ENCODE measurements at places on chromosomes 7 and 10.

DNA sequence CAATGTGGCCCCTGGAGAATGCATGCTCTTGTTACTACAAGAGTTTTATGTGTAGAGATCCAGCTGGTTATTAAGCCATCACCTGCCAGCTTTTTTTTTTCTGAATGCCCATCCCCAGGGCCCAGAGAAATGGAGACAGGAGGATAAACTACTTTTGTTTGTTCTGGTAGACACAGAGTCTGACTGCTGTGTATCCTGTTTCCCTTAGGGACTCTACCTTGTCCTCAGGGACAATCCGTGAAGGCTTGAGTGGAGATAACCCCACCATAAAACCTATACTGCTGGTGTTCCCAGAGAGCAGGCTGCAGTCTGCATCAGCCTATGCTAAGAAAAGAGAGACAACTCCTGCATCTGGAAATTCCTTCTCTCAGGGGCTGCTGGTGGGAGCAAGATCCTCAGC, at the start of gene OR2A5:
Gene OR2A5, plus strand, starts transcription at position 301 of the 400 bp plus-strand sequence. CDS start 1,454 bp downstream, outside the sequence.
- ATAC-seq, result no peak

GRCh38 chr10:61470740-61471139, 17.6 kb upstream of the TMEM26 start:
- no peak for ATAC-seq

GRCh38 chr7:154672659-154673415, 330.1 kb downstream of the PAXIP1 start:
- ATAC-seq, result no peak

- ATAC-seq, result no peak
Measured at GRCh38 chr7:28178599-28178998, 2.0 kb downstream of the JAZF1 start.

DNA sequence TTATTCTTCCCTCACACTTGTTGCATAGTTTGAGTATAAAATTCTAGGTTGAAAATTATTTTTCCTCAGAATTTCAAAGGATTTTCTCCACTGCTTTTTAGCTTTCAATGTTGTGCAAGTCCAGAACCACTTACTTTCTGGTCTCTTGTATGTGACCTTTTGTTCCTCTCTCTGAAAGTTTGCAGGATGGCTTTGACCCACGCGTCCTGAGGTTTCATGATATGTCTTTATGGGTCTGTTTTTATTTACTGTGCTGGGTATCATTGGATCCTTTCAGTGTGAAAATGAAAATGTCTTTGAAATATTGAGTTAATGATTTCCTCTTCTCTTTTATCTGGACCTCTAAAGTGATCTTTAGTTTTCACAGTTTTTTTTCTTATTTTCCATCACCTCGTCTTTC, 38.5 kb downstream of the C1GALT1 start:
- ATAC-seq, result no peak

GRCh38 chr7:17741426-17741825, 198.9 kb downstream of the SNX13 start:
- ATAC-seq, result peak; percentile 12

GRCh38 chr7:12458520-12459131, 55.0 kb upstream of the VWDE start:
- ATAC-seq, result no peak

DNA sequence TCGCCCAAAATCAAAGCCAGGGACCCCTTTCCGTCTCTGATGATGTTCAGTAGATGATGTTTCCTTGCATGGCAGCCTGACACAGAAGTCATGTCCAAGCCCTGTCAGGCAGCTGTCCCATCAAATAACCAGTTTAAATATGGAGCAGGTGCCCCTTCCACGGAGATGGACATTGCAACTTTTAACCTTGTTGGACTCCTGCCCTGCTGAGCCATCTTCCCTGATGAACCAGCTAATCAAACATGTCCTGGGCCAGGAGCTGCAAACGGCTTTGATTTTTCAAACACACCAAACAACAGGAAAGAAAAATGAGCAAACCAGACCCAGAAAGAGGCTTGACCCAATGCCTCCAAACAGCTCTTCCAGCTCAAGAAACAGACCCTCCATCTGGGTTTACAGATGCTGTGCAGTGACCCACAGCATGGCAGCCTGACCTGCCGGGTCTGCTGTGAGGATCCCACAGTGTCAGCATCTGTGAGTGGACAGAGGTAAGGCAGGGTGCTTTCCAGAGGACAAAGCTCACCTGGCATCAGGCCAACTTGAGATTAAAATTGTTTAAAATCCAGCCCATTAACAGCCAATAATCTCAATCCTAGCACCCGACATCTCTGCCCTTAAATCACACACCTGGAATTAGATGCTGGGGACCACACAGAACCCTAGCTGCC, 372.6 kb downstream of the GRID1 start:
- ATAC-seq, result no peak

GRCh38 chr10:97571622-97572021, 957 bp upstream of the ANKRD2 start:
- ATAC-seq, result no peak

GRCh38 chr7:47303014-47303694, 278.8 kb downstream of the TNS3 start:
- ATAC-seq, result no peak

- ATAC-seq, result no peak
Measured at GRCh38 chr7:122686360-122686878, 12.5 kb downstream of the RNF133 start.

DNA sequence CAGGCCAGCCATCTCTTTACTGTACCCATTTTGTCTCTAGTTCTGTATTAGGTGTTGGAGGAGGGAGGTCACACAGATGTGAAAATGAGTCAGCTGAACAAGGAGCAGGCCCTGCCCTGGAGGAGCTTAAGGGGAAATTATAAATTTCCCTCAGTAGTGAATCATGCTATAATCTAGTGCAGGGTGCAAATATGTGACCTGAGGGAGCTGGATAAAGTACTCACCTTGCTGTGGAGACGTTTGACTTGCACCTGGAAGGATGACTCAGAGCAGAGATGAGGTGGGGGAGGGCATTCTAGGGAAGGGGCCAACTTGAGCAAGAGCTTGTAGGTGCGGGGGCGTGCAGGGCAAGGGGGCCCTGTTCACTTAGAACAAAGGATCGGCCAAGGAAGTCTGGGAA, 610.6 kb downstream of the SDK1 start:
- ATAC-seq, result no peak

- ATAC-seq, result no peak
Measured at GRCh38 chr7:30836991-30837390, 65.8 kb downstream of the MINDY4 start.

GRCh38 chr7:116799916-116800315, 62.5 kb upstream of the CAPZA2 start:
- no peak for ATAC-seq

DNA sequence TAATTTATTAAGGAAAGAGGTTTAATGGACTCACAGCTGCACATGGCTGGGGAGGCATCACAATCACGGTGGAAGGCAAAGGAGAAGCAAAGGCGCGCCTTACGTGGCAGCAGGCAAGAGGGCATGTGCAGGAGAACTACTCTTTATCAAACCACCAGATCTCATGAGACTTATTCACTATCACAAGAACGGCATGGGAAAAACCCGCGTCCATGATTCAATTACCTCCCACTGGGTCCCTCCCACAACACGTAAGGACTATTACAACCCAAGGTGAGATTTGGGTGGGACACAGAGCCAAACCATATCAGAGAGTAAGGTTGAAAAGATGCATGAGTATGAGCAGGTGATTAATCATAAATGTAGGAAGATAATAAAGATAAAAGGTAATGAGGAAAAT, 3.2 kb upstream of the JCAD start:
- ATAC-seq, result no peak

DNA sequence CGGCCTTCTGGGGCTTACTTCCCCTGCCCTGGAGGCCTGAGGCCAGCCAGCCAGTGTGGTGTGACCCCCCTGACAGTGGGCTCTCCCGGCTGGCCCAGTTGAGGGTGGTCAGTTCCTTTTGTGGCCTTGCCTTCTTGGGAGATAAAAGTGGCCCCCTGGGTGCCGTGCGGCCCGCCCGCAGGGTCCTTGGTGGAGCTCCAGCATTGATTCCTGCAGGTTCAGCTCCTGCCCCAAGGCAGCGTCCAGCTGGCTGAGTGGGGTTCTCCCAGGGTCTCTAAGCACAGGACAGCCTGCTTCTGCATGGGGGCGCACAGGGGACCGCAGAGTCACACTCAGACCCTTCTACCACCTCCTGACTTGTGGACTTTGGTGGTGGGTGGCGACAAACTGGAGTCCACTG, 62.1 kb downstream of the CUX1 start:
- ATAC-seq, result no peak

DNA sequence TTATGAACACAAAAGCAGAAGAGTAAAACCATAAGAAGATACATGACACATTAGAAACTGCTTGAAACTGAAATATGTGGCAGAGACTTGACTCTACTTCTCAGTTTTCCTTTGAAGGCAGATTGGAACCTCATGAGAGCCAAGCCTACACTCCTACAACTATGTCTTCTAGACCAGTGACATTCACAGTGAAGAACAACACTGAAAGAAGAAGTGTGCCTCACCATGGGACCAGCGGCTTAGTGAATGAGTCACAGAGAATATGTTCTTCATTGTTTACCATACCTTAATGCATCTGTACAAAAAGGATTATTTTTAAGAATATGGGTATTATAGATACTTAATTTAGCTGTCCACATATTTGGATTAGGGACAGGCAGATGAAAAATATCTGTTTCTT, 248.3 kb downstream of the CDC14C start:
- ATAC-seq, result no peak

- ATAC-seq, result no peak
Measured at GRCh38 chr7:16471933-16472332, 6.4 kb upstream of the SOSTDC1 start.

GRCh38 chr10:62231805-62232204, 36.8 kb downstream of the RTKN2 start:
- no peak for ATAC-seq

DNA sequence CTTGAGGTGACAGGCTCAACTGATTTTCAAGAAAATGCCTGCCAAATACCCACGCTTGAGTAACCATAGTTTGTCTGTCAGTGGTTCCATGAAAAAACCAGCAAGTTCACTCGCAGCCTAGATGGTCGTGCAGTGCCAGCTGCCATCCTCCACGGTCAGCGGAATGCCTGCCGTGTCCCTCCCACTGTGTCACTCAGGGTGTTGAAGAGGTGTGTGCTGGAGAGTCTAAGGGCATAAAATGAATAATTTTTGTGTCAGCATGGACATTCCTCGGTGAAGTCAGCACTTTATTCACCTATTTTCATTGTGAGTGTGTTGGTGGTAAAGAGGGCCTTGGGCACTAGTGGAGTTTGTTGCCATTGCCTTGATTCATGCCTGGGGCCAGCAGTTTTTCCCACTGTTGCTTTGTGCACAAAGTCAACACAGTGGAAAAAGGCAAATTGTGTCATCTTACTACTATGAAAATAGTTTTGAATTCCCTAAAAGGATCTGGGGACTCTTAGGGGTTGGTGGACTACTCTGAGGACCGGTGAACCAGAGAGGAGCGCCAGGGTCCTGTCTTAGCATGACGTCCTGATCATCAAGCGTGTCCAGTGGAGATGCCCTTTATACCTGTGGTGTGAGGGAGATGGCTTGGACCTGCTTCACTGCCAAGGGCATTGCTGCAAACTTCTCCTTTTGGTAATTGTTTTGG, 17.6 kb downstream of the MINDY4 start:
- no peak for ATAC-seq

DNA sequence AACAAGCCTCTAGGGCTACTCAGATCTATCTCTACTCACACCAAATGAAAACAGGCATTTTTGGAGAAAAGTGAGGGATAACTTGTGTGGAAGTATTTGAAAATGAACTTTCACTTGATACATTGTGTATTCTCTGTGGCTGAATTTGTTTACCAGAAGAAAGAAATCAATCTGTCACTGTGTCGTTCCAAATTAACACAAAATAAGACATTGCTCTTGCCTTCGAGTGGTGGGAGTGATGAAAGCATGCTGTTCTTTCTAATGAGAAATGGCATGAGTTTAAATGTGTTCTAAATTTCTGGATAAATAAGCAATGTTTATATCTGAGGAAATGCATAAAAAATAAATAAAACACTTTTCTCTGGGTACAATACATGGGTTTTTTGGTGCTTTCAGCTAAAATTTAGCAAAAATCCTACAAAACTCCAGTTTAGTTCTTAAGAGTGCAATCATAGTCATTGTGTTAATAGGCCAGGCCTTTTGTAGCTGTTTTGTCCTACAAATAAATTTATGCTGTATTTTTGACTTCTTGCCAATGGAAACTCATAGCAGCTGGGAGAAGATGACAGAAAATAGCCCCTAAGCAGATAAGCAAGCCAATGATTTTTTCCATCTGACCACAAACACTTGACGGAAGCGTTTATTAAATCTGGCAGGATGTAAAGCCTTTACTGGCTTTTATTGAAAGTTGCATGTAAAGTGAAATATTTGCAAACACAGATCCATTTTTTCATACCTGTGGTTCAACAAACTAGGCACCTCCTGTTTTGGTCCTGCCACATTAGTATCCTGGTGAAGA, 1064.1 kb upstream of the GHITM start:
- no peak for ATAC-seq

DNA sequence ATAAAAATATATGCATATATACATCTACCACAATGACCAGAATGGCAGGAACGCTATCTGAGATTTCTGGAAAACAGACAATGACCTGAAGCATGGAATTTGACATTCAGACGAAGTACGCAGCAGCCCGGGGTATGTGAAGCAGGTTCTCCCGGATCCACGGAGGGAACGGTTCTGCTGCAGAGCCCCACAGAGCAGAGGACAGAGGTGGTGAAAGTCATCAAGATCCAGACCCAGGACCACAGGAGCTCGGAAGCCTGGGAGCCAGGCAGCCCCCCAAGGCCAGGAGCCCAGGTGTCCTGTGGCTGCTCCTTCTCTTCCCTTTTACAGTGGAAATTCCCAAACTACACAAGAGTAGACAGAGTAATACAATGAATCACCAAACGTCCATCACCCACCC, 42.1 kb upstream of the DNAAF5 start:
- no peak for ATAC-seq

DNA sequence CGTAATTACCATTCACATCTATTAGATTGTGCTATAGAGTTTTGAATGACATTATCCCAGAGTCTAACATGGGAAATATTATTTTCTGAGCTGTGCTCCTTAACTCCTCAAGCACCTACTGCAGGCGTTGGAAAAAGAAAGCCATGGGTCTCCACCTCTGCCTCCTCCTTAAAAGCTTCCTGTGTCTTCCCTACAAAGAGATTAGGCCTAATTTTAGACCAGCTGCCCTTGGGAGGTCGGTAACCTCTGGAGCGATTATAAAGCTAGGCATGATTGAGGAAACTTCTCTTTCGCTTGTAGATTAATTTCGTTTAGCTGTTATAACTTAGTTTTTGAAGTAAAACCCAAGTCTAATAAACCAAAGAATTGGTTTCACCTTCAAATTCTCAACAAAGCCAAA, 75.2 kb downstream of the PLXDC2 start:
- ATAC-seq, result no peak

DNA sequence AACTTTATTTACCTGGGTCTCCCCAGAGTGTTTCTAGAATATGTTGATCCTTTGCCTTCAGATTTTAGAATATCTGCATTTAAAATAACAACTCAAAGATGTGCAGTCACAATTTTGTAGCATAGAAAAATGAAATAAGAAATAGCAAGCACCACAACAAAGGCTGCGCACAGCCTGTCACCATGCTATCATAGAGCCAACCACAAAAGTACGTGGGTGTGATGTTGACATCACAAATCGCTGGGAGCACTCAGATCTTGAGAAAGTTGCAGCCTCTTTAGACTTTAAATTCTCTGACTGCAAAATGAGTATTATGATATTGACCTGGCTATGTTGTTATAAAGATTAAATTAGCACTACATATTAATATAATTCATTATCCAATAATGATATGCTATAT, 177.9 kb downstream of the TNS3 start:
- ATAC-seq, result no peak

GRCh38 chr7:21334906-21335305, 93.0 kb upstream of the SP4 start:
- ATAC-seq, result no peak

- no peak for ATAC-seq
Measured at GRCh38 chr7:138700857-138701536, at the start of gene SVOPL. Gene SVOPL (minus strand): TSS chr7:138701362. CDS start chr7:138679045, 22,317 bp downstream.

- ATAC-seq, result no peak
Measured at GRCh38 chr10:78932054-78932386, 136.7 kb upstream of the ZMIZ1 start.

Measured in stimulated activated memory B cell treated with anti-CD40 and anti-IgM and Interleukin-4, amounts not matched to agents 10 μg/mL and 1 μg/mL and 100 μg/mL, for 72 hours (primary cell).